ENCODE measurements at places on chromosomes 11 and 22.

DNA sequence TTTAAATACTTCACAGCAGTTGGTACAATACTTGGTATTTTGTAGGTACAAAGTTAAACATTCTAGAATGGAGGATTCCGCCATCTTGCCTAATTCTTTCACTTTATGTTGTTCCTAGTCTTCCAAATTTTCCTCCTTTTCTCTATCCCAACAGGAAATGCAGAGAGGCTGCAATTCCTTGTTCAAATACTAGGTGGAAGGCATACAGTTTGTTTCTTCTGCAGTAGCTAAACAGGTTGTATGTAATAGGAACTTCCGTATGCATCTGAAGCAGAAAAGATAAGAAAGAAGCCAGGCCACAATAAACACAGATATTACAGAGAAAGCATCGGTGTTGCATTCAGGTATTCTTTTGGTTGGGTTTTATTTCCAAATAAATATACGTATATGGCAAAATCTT lies 186.4 kb upstream of the MTMR2 start:
- DNase-seq, result no peak

DNA sequence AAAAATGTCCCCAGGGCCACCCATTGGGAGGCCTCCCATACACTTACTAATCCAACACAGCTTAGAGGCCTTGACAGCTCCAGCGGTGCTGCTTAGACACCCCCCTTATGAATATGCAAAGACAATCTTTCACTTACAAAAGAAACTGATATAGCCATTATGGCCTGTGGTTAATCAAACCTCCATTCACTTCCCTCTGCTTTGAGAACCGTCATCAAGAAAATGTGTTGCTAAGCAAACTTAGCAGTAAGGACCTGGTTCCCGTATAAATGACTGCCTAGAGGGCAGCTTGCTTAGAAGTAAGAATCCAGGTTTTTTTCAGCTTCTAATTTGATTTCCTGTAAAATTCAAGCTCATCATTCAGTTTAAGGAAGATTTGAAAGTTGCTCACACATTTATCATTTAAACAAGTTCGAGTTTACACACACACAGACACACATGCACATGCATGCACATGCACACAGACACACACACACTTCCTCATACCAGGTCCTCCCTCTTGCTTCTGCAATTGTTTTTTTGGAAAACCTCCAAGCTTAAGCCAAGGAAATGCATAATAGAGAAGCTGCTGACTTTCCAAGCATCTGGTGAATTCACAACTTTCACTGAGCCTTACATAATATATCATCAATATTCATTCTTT lies 137.7 kb upstream of the BLID start:
- DNase-seq, result peak; percentile 65

GRCh38 chr22:36249160-36249559 lies 3.8 kb upstream of the APOL1 start:
- no peak for DNase-seq

GRCh38 chr11:29306527-29306926 lies 710.3 kb downstream of the KCNA4 start:
- peak; percentile 95 for DNase-seq

DNA sequence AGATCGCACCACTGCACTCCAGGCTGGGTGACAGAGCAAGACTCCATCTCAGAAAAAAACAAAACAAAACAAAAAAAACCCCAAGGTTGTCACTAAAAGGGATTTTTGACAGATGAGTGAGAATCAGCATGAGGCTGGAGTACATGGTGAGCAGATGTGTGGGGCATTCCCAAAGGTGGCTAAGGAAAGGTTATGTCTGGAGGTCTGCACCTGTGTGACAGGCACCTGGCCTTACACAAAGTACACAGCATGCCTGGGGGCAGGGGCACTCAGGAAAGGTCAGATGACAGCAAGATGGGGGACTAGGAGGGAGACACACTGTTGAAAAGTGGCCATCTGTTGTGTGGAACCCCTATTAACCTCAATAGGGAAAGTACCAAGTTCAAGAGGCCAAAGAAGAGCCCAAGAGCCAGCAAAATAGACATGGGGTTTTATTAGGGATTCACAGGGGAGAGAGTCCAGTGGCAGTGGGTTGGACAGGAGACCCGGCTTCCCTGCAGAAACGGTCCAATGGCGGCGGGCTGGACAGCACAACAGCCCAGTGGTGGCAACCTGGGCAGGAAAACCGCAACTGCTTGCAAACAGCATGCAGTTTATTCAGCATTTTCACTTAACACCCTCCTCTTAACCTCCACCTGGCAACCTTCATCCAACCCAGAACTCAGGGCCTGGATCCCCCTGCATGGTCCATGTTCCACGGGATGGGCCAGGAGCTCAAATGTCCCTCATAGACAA lies 101.1 kb downstream of the MICAL2 start:
- DNase-seq, result no peak

DNA sequence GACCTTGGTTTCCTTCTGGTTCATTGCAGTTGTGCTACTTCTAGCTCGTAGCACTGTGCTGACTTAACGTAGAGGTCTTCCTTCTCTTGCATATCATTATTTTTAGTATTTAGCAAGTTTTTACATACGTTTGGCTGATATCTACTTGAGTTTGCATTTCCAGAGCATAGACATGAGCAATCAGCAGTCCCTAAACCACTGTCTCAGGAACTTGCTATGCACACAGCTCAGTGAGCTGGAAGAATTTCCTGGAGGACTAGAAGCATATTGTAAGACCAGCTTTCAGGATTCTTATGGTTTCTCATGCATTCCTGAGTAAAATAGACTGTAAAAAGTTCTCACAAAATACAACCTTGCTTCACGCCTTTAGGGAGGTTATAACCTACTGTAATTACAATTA lies 226.7 kb upstream of the PDGFD start:
- peak; percentile 49 for DNase-seq

GRCh38 chr11:104705490-104706190 lies 192.6 kb downstream of the CASP12 start:
- peak; percentile 63 for DNase-seq

- no peak for DNase-seq
Observed at GRCh38 chr11:43772733-43773132, 92.2 kb downstream of the HSD17B12 start.

- peak; percentile 88 for DNase-seq
Observed at GRCh38 chr22:24200619-24201212, 19.4 kb downstream of the SUSD2 start.

- DNase-seq, result no peak
Observed at GRCh38 chr22:37705205-37705604, 8.4 kb downstream of the TRIOBP start.

DNA sequence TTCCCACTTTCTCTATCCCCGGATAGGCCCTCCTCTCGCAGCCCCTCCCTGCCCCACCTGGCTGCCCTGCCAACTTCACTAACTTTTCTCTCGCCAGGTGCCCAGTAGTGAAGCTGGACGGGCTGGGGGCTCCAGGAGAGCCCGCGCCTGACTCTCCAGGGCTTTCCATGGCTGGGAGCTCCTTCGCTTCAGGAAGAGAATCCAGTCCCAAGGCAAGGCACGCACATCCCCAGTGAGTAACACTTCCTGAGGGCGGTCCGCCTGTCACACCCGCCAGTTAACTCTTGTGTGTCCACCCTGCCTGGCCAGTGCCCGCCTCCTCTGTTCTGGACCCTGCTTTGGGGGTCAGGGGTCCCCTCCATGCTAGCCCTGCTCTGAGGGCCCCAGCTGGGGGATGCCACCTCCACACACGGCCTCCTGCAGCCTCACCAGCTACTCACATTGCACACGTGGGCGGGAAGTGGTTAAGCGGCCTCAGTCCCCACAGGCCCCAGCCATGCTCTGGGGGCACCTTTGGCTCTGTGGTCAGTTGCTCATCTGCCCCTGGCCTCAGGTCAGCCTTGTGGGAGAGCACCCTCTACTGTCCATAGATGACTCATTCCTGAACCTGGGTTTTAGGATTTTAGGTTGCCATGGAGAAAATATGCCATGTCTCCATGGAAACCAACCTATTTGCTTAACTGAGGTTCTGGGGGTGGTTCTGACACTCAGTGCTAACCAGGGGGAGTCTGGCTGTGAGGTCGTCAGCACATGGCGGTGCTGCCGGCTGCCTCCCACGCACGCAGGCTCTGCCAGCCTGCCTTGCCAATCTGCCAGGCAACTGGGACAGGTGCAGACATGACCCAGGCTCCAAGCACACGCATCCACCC lies at the start of gene RIN1:
Gene RIN1 (minus strand): TSS at position 201 of the 869 bp plus-strand sequence. CDS start 32 bp downstream, at position 169.
- peak; percentile 100 for DNase-seq

DNA sequence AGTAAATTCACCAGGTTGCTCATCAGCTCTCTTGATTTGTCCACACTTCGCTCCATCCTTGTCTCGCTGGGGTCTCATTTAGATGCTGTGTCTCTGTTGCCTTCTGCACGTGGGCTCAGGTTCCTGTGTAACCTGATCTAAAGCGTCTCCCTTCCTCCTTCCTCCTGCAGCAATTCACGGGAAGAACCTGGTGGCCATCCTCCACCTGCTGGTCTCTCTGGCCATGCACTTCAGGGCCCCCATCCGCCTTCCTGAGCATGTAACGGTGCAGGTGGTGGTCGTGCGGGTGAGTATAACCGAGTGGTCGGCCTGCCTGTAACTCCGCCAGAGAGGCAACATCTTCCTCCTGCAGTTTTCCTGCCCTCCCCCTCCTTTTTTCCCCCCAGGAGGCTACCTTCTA lies 48.0 kb upstream of the PARVG start:
- DNase-seq, result no peak

DNA sequence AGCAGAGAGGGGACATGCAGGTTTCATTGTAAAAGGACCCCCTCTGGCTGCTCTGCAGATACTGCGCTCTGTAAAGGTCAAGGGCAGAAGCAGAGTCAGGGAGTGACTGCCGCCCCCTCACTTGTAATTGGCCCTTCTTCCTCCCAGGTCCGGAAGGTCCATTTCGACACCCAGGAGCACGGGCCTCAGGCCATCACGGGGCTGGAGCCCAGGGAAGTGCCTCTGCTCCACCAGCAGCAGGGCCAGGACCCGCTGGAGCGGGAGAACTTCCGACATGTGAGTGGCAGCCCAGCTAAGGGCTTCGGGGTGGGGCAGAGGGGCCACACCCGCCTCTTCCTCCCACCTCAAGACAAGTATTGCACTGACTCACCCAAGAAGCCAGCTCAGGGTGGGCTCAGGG lies 24.0 kb upstream of the LRRC10B start:
- DNase-seq, result no peak

DNA sequence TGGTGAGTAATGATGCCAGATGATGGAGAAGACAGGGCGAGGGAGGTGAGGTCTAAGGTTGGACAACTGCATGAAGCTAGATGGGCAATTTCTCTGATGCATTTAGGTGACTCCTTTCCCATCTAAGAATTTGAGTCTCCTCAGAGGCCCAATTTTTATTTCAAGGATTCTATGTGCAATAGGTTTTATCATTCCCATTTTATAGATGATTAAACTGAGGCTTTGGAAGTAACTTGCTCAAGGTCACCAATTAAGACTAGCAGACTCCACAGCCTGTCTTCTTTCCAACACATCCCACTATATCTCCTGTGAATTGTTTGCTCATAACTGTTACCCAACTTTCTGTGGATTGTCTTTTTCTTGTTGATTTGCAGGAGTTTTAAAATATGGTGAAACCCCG lies 28.5 kb downstream of the DSCAML1 start:
- DNase-seq, result no peak

GRCh38 chr22:50251477-50252081 lies 514 bp upstream of the HDAC10 start:
- no peak for DNase-seq

- no peak for DNase-seq
Observed at GRCh38 chr11:70745451-70745850, 347.1 kb downstream of the CTTN start.

DNA sequence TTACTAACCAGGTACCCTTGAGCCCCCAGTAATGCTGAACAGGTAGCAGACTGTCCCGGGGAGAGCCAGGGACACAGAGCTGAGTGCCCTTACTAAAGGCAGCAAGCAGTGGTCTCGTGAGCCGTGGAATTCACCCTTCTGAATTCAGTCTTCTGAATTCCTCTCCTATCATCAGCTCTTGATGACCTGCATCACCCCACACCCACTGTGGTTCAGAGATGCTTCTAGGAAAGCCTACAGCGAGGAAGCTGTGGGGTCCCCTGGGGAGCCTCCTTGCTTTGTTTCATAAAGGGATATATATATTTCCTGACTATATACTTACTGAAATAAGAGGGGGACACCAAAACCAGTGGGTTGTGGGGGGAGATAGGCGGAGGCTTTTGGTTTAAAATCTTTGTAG lies 2.6 kb downstream of the SPATA19 start:
- DNase-seq, result no peak

GRCh38 chr11:74611369-74611861 lies 19.0 kb downstream of the POLD3 start:
- peak; percentile 89 for DNase-seq

- no peak for DNase-seq
Observed at GRCh38 chr22:22015631-22016030, 33.0 kb upstream of the TOP3B start.

DNA sequence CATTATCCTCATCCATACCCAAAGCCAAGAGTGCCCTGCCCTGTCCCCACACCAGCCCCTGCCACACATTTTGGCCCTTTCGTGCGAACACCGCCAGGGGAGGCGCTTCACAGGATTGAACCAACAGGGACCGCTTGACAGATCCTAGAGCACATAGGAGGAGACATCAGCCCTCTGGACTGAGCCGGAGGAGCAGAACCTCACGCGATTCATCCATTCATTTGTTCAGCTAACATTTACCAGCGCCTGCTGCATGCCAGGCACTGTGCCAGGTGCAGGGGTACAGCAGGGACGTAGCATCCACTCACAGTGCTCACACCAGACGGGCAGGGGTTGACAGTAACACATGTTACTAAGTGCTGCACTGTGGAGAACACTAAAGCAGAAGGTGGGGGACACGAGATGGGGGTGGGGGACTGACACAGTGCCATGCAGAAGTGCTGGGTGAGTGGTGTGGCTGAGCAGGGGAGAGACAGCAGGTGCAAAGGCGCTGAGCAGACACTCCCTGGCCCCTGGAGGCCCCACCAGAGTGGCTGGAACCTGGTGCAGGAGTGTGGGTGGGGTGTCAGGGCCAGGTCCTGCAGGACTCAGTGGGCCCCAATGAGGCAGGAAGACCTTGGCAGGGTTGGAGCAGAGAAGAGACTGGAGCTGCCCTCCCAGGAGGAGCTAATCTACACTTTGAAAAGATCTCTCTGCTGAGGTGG lies 3.4 kb downstream of the GNAZ start:
- no peak for DNase-seq

DNA sequence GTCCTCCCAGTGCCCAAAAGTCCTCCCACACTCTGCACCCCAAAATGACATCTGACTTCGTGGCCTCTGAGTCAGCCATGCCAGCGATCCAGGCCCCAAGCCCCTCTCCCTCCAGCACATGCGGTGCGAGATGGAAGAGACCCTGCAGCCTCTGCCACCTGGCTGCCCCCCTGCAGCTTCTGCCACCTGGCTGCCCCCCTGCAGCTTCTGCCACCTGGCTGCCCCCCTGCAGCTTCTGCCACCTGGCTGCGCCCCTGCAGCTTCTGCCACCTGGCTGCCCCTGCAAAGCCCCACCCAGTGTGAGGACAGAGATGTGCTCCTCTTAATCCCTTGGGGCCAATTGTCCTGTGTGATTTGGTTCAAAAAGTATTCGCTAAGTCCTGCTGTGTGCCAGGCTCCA lies 68.0 kb downstream of the WNT7B start:
- no peak for DNase-seq

GRCh38 chr11:125020342-125020741 lies 42.8 kb upstream of the SLC37A2 start:
- no peak for DNase-seq
